ENCODE measurements at places on chromosomes 4 and X.

DNA sequence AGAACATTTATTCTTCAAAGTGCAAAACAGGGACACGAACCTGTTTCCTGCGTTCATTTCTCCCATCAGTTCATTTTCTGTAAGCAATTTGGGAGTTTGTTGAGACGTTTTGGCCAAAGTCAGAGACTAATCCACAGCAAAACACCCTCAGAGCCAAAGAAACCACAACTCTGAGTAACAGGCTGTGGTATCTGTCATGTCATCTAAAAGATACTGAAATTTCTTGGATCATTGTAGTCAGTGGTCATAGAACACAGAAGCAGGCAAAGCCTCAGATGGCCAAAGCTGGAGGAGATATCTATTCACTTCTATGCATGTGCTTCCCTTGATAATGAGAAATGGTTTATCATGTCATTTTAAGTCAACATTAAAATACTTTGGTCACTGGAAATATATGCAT, 485.6 kb upstream of the GALNT7 start:
- DNase-seq, result no peak

DNA sequence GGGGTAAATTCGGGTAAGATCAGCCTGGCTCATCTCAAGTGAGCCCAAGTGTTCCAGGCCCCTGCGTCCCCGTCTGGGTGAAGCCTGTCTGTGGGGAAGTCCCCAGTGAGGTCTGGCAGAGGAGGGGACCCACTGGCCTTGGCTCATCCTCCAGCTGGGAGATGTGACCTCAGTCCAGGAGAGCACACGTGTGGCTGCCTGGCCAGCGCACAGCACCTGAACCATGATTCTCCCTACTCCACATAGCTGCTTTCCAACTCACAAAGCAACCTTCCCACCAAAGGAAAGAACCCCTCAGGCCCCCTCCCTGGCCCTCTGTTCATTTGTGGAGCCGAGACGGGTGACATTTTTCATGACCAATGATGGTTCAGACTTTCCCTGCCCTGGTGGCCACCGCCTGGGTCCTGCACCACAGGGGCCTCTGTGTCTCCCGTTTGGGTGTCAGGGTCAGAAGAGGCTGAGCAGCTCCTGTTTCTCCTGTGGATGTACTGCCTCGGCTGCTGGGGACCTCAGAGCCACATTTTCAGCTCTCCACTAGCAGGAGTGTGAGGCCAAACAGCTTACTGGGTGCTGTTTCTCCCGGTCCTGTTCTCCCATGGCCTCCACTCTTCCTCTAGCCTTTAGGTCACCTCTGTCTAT, 111.4 kb downstream of the CPZ start:
- DNase-seq, result no peak

GRCh38 chrX:46710927-46711623, 47.8 kb downstream of the SLC9A7 start:
- no peak for DNase-seq

DNA sequence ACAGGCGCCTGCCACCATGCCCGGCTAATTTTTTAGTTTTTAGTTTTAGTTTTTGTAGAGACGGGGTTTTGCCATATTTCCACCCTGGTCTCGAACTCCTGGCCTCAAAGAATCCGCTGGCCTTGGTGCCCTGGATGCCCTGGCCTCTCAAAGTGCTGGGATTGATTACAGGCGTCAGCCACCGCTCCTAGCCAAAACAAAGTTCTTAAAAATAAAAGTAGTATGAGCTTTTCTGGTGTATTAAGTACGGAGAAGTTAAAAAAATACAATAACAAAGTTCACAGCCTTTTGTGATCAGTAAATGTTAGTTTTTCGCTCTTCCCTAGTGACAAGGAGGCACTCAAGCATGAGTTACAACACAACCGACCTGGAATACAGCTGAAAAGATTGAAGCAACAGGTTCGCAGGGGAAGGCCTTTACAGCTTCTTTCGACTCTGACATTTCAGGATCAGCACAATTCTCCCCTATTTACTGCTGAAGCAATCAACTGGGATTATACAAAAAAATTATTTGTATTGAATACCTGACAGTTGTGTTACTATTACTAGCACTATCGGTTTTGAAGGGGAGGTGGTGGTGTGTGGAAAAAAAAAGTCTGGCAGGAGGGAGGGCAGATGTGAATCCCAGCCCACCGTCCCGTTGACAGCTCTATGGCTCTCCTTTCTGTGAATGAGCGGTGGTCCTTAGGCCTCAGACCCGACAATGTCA, 893 bp upstream of the METAP1 start:
- no peak for DNase-seq

DNA sequence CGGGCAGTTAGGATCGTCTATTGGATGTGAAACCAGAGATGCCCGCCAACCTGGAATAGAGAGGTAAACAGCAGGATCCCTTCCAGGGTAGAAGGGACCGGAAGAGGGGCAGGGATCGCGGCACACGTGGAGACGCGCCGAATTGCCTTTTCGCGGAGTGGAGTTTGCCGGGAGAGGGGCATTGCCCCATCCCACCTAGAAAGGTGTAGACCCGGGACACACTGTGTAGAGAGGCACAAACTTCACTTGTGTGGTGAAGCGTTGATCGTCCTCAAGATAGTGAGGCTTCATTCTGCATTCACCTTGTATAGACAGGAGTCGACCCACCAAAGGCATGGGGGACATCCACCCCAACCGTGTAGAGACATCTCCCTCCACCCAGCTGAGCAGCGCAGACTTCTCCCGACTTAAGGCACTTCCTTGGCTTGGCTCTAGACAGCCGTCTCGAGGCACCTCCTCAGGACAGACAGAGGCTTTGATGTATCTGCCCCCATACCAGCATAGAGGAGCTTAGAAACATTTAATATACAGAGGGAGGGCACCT, 410 bp downstream of the GNL3L start:
- no peak for DNase-seq

DNA sequence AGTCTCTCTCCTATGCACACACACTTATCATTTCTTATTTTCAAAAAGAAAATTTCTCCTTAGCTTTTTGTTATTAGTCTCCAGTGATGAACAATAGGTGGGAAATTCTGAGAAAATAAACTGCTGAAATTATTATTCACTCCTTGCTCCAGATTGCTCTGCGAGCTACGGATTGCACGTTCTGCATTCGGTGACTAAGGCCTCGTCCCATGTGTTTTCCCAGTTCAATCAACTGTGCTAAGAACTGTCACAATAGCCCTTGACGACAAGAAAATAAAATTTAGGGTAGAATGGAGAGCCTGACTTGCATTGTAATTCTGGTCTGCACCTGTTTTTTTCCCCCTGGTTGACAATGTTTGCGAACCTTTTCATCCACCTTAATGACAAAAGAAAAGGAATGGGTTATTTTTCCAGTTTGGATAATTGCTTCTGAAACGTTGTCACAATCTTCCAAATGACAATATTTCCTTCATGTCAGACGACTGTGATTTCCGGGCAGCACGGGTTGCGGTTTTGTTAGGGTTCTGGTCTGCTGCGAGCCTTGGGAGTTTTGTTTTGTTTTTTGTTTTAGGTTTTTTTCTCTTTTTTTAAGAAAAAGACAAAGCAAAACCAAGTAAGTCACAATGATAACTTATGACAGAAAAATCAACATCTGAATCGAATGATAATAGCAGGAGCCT, 124.5 kb upstream of the NOCT start:
- DNase-seq, result no peak

- DNase-seq, result no peak
Observed at GRCh38 chrX:48999030-48999429, 3.0 kb downstream of the GRIPAP1 start.

DNA sequence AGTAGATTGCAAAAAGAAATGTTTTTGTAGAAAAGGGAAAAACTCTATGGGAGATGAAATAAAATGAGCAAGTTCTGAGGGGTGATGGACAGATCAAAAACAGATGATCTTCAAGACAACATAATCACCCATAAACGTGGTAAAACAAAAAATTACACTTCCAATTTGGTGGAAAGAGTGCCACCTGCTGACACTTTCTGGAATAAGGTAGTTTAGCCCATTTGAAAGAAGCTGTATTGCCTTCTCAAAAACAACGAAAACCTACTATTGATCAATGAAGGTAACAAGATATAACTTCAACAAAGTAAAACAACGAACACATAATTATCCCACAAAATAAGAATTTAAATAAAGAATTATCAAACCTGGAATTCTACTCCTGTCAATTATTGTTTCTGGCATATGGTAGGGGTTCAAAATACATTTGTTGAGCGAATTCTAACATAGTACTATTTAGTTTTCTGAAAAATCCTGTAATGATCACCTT, 2.5 kb downstream of the COQ2 start:
- DNase-seq, result no peak

- no peak for DNase-seq
Observed at GRCh38 chr4:1715002-1715758, 3.1 kb upstream of the SLBP start.

- DNase-seq, result no peak
Observed at GRCh38 chr4:107931775-107932321, 499 bp downstream of the CYP2U1 start.

GRCh38 chrX:131741103-131741581, 197.3 kb downstream of the OR13H1 start:
- peak; percentile 60 for DNase-seq

DNA sequence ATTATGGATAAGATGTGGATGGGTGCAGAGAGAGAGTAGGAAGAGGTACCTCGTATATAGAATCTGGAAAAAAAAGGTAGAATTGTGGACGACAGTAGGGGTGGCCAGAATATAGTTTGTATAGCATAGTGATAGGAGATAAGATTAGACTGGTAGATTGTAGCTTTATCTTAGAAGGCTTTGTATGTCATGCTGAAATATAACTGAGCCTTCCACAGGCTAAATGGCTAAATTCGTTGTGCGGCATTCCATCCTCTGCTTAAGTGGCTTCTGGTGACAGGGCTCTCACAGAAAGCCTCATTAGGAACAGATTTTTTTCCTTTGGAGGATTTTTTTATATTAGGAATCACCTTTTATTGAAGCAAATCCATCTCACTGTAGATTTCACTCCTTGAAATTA, 142.3 kb upstream of the BMPR1B start:
- DNase-seq, result no peak

GRCh38 chr4:101136373-101137370, 210.7 kb downstream of the PPP3CA start:
- no peak for DNase-seq

DNA sequence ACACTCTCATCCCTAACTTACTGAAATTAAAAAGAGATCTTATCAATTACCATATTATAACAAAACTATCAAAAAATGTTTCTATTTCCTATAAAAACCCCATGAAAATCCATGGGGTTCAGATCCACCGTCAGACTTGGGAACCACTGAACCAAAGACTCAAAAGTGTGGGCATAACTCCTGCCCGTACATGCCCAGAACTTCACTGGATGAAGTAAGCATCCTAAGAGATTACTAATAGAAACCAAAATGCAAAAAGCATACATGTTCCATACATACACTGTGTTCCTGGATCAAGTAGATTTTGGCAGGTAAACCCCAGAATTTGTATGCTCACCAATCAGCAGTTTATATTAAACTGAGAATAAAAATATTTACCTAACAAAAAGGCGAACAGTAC, 66.1 kb downstream of the PRSS12 start:
- no peak for DNase-seq

- DNase-seq, result no peak
Observed at GRCh38 chr4:73432169-73433000, 3.6 kb upstream of the AFP start.

- no peak for DNase-seq
Observed at GRCh38 chr4:91963486-91963885, 340.3 kb upstream of the GRID2 start.

DNA sequence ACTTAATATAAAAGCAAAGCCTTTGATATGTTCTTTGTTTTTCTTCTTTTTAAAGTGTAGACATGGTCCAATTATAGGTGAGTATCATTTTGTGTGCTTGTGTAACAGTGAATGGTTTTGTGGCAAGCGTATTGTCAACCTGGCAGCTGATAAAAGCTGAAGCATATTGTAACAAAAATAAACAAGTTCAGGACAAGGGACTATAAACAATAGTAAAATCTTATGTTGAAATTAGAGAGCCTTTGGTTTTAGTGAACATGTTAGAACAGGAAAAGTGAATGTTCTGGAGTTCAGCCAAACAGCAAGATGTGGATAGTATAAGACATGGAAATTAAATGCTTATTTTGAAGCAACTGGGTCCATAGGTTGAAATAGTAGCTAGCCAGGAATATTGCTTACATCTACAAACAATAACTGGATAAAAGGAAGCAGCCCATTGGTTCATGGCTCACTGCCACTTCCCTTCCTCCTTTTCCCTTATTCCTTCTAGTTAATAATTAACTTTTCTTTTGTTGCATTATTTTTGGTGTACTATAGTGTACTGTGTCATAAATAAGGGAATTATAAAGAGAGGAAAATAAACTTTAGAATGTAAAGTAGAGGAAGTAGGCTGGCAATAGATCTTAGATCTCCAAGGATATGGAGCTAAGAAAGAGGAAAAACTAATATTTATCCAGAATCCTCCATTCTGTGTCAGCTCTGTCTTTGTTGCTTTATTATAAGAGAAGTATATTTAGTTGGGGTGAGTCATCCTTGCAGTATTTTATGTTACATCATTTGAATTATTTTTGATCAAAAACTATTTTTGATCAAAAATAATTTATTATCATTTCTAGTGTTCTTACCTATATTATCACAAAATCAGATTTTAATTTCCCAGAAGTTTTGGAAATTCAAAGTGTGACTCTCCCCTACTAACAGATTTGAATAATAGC, 65.6 kb downstream of the MRPL1 start:
- no peak for DNase-seq

- DNase-seq, result no peak
Observed at GRCh38 chr4:37463033-37463856, 218.7 kb downstream of the NWD2 start.

- no peak for DNase-seq
Observed at GRCh38 chr4:184534511-184535391, 60.4 kb upstream of the IRF2 start.

DNA sequence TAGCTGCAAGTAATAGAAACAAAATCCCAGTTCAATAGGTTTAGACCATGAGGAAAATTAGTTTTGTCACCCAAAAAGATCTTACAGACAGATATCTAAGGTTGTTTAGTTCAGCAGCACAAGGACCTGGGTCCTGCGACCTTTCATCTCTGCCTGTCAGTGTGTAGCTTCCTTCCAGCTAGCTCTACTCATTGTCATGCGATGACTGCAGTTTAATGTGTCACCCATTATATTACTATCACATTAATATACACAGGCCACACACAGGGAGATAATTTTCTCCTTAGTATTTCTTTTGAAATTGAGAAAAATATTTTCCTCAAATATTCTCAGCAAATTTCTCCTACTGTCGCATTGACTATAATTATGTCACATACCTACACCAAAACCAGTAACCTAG, 232.1 kb upstream of the ARSJ start:
- DNase-seq, result no peak

DNA sequence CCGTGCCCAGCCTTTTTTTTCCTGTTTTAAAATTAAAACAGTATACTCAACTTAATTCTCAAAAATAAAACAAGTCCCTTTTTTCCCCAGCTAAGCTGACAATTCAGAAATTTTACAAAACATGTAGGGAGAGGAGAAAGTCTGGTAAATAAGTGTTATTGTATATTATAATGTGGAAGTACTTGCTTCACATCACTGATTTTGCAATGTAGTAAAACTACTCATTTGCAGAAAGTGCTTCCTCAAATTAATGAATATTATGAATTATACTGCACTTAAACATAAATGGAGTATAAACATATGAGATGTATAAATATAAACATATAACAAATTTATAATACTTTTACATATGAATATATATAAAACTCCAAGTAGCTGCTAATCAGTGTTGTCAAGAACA, 11.6 kb upstream of the H2AZ1 start:
- DNase-seq, result no peak

Data from stimulated activated CD8-positive, alpha-beta memory T cell treated with anti-CD3 and anti-CD28 coated beads, Interleukin-7, amount 100 ng/mL, for 4 hours (primary cell).